ENCODE measurements at places on chromosomes 7 and 10.

DNA sequence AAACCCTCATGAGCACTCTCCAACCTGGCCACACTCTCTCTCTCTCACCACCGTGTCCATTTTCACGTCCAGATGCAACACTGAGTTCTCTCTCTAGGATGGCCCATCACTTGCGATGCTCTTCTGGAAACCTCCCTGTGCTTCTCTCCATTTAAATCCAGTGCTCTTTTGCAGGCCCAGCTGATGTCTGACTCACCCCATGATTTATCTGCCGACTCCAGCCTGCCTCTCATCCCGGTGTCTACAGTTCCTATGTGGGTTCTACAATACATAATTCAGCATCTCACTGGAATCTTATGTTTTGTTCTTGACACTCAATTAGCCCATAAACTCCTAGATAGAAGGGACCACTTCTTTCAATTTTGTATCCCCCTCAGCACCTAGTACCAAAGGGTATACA is 5.0 kb downstream of the TPK1 start:
- DNase-seq, result no peak

DNA sequence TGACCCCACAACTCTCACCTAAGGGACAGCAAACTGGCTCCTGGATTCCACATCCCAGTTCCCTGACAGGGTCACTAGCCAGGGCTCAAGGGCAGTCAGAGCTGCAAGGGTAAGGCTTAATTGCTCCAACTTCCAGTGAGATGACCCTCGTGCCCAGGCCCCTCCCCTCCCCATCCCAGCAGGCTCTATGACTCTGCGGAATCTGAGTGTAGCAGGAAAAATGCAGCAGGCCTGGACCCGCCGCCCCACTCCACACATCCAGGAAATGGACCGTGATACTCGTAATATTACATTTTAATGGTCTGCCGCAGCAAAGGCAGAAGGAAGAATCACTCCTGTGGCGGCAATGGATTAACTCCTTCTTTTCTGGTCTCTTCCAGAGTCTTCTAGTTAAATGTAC is 91.7 kb upstream of the CHST15 start:
- DNase-seq, result no peak

- no peak for DNase-seq
These were observed 1.4 kb upstream of the CTBP2 start for GRCh38 chr10:125161707-125162119.

DNA sequence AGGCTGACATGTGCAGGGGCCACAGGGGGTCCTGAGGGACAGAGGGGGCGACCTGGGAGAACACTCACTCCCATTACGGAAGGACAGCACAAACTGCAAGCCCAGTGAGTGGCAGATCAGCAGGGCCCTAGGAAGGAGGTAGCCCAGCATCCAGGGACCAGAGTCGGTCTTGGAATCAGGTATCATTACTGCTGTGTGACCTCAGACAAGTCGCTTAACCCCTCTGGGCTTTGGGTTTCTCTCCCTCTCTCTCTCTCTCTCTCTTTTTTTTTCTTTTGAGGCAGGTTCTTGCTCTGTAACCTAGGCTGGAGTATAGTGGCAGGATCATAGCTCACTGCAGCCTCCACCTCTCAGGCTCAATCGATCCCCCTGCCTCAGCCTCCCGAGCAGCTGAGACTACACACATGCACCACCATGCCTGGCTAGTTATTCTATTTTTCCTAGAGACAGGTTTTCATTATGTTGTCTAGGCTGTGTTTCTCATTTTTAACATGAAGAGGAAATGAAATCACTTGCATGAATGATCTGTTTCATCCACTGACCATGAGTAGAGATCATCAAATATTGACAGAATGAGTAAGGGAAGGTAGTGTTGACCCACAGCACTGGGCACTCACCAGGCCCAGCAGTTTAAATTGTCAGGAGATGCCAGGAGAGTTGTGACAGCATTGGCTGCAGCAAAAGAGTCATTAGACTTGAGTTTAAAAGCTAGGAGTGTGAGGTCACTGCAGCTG is 49.4 kb downstream of the BUB3 start:
- DNase-seq, result no peak

DNA sequence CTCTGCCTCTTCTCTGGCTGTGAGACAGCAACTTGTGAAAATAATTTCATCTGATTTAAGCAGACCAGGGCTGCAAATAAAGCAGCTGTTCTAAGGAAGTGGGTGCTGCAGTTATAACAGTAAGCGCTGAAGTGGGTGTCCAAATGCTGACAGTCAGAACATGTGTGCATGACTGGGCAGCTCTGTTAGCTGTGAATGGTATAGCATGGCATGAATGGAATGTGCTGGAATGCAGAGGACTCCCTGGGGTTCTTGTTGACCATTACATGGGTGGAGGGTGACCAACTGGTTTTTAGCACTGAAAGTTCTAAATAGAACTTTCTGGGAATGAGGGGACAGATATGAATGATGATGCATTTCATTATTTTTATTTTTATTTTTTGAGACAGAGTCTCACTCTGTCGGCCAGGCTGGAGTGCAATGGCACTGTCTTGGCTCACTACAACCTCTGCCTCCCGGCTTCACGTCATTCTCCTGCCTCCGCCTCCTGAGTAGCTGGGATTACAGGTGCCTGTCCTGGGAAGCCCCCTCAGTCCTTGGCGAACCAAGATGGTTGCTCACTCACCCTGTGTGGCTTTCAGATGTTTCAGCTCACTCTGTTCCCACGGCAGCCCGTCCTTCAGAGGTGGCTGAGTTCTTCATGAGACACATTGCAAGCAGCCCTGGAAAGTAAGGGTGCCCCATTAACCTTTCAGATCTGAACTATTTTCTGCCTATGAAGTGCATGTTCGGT is 319.8 kb upstream of the PHYHIPL start:
- no peak for DNase-seq

DNA sequence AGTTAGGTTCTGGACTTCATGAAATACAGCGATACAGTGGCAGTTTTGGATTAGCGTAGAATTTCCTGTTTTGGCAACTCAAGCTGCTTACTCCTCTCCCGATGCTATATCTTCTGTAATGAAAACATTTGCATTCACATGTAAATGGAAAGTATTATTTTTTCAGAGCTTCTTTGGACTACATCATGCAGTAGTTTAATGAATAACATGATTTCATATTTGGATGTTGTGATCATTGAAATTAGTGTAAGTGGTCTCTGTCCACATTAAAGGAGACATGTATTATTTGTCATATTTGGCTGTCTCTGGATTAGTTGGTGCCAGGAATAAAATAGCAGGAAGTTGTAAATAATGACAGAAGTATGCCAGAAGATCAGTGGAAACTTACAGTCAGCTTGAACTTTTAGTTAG is 331.6 kb downstream of the GFRA1 start:
- no peak for DNase-seq

DNA sequence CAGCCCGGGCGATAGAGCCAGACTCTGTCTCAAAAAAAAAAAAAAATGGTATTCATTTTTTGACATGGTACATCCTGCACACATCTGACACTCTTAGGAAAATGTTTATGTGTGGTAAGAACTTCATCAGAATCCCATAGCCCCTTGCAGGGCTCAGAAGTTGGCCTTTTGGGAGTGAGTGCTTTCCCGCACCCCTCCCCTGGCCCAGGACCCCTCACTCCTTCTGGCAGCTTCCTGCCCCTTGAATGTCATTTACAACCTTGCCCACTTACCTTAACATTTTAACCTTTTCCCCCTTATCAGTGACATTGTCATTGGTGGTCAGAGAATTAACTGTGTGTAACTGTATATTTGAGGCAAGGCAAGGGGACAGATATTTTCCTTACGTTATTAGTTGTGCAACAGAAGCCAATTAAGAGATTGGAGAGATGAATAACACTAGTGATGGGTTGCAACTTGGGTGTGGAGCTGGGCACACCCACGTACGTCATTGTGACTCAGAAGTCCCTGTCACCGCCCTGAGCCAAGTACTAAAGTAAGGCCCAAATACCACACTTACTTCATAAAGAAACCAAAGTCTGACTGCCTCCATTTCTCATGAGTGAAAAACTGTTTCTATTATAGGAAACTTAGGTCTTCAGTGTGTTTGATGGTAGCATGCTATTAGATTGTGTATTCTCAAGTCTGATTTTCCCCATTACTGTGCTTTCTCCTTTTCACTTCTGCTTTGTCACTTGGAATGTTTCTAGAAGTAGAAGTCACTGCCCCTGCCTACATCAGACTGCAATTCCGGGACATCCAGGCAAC is 31.6 kb downstream of the OGDH start:
- no peak for DNase-seq

- no peak for DNase-seq
These were observed 121.5 kb downstream of the PKD1L1 start for GRCh38 chr7:47826754-47827153.

DNA sequence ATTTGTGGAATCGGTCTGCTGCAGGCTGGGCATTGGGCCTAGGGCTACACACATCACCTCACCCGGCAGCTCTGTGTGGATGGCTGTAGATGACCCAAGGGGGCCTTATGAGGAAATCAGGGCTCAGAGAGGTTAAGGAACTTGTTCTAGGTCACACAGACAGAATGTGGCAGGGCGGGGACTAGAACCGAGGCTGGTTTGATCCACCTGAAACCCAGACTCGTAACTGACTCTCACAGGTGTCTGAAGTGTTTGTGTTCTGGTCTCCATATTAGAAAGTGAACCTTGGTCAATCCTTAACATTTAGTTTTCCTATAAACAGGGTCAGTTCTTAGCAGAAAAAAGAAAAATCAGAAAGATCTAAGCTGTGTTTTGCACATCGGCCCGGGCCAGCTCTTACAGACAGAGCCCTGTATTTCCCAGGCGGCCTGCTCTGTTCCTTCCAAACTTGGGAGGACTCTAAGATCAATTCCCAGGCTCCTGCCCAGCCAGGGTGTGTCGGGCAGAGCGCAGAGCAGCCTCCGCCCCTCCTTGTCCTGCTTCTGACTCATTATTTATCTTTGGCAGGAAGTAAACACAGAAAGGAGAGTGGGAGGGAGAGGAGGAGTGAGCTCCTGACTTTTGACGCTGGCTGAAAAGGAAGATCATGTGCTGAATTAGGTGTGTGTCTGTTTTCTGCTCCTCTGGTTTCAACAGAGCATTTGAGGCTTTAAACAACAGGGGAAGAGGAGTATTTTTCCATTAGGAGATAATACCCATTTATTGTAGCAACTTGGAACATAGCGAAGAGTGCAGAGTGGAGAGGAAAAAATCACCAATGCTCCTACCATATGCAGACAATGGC is 74.1 kb downstream of the TACC2 start:
- peak; percentile 40 for DNase-seq

GRCh38 chr10:75814014-75814413 is 382.6 kb downstream of the LRMDA start:
- no peak for DNase-seq

DNA sequence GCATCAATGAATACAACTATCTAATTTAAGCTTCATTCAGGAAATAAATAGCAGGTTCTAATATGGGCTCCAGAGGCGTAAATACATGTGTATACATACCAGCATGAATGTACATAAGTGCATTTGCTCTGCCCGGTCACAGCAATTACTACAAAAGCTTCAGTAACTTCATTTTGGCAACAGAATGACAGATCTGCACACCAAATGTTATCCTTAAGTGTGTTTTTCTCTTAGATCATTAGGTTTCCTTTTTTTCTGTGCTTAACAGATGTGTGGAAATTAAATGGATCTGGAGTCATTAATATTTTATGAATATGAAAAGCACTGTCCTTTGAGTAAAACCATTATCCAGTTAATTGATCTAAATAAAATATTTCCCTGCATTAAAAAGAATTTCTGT is 159.0 kb upstream of the MEOX2 start:
- DNase-seq, result no peak

DNA sequence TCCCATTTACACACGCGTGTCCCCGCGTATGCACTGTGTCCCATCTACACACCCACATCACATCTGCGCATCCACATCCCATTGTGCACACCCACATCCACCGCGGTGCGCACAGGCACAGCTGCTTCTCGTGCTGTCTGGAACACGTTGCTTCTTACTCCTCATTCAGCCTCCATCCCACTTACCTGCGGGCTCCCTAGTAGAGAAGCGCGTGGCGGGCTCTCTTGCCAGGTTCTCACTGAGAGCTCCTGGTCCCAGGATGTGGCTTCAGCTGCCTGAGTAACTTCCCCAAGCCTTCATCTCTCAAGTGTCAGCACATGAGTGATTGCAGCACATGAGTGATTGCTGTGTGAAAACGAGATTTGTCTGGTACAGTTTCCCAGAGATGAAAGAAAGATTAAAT is 117.8 kb downstream of the TRRAP start:
- no peak for DNase-seq

DNA sequence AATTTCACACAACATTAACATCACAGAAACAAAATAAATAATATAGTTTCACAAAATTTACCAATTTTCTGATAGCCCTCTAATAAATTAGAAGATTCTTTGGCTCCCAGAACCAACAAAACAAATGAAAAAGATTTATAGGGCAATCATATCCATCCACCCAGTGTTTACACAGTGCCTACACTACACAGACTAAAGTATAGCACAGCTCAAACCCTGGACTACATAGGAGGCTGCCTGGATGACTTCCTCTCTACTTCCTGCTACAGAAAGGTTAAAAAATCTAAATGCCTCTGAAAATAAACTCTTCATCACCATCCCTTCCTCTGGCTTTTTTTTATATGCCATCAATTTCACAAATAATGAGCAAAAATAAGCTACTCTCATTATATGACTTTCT is 28.4 kb downstream of the MPP7 start:
- no peak for DNase-seq

DNA sequence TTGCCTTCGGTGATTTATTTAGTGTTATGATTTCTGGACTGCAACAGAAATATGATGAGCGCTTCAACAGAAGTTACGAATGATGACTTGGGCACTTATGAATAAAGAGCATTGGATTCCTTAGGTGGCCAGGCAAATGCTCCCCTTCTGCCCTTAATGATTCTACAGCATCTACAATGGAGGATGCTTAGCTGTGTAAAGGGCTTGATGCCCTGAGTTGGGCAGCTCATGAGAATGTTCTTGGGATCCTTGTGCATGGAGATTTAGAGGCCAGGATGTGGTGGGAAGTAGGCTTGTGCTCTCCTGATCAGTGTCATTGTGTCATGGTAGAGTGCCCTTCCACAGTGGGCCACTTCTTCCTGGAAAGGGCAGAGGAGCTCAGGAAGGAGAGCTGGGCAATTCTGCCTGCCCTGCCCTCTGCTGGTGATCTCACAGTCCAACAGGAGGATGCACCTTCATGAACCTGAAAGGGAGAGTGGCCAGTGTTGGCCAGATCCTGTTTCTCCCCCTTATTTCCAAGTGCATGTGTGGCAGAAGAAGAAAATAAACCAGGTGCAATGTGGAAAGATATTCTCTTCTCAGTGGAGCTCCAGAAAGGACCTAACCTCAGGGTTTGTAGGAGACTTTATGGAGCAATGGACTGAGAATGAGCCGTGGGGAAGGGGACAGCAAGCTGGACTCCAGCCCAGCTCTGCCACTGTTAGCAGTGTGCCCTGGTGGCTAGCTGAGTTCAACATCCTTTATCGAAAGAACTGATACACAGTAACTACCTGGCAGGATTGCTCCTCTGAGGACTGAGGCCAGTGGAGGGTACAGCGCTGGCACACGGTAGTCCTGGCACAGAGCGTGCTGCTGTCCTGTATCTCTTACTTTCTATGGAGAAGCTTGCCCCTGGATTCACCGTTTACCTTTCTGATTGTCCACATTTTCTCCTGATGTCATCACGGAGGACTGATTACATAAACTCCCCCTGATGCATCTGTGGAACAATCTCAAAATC is 182.9 kb downstream of the BMPER start:
- DNase-seq, result peak; percentile 5
